Stimulated activated CD8-positive, alpha-beta memory T cell treated with anti-CD3 and anti-CD28 coated beads, Interleukin-4, amount 100 ng/mL, for 1 hour (primary cell): ENCODE measurements at places on chromosomes 7 and 10.

GRCh38 chr7:98322331-98323270 is 41.1 kb downstream of the BRI3 start:
- DNase-seq = no peak

GRCh38 chr10:124741922-124742412 is 2.2 kb downstream of the FAM53B start:
- no peak for DNase-seq

DNA sequence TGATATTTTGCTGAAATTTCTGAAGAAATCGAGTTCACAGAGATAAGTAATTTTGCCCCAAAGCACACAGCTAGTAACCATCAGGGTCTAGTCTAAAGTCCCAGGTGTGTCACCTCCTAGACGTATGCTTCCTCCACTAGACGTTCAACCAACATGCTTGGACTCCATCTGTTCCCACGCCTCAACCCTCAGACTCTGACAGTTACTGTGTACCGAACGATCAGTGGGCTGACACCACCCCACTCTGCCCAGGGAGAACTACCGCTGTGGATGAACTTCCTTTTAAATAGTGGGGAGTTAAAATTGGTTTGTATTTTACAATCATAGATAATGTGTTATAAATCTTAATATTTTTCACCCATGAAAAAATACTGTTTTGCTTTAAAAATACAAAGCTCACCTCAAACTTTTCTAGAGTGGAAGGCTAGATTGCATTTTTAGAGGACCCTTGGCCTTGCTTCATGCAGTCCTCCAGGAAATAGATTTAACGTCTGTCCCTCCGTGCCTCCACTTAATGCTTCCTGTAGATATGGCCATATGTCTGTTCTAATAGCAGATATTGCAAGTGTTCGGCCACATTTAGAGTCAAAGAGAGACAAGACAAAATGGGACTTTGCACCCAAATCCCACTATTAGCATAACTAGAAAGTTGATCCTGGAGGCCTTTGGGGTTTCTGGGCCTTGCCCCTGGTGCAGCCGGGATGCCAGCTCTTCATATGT is 91.4 kb upstream of the ZPBP start:
- no peak for DNase-seq

DNA sequence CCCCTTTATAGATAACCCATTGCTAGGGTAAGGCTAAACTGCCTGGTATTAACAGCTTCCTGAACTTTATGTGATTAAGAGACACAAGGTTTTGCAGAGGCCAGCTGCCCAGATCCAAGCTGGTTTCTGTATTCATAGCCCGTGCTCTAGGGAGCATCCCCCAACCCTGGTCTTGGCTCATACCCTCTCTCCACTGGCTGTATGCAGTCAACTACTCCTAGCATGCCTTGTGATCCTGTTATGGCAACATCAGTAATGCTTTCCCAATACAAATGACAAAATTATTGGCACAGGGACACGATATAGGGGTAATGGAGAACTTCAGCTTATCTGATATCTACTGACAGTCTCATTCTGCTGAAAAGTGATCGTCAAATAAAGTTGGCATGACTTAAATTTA is 202.8 kb upstream of the MKLN1 start:
- no peak for DNase-seq

DNA sequence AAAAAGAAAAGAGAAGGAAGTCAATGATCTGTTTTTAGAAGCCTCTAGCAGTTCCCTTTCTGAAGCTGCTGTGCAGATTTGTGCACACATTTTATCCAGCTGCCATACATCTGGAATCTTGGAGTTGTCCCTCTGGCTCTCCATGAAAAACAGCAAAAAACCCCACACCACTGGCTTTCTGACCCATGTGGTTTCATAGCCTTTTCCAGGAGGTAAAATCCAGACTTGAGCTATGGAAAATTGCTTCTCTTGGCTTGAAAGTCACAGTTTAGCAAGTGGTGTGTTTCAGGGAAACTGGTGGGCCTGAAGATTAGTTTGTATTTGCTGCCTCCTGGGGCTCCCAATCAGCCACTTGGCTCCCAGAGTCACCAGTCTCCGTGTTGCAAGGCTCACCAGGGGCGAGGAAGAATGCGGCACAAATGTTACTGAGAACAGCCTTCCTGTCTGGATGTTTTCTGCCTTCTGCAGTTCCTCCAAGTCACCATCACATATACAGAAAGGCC is 50.1 kb upstream of the ADRB1 start:
- DNase-seq = no peak

- no peak for DNase-seq
Observed at GRCh38 chr10:53534428-53534827, 761.8 kb upstream of the MBL2 start.

DNA sequence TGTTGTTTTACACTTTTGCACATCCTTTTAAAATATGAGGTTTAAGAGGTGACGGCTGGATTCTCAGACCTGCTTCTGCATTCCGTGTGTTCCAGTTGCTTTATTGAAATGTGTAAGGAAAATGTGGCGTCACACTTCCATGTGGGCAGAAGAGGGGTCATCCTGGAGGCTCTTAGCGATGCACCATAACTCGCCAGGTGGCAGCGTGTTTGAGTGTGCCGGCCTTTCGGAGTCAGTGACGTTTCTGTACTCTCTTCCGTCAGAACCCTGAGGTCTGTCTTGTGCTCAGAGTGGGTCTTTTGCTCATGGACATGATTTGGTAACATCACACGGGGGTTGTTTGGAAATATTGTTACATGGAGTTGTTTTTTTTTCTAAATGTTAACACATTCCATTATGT is 9.1 kb downstream of the PPP2R2D start:
- no peak for DNase-seq

GRCh38 chr7:138324941-138325340 is 135.1 kb upstream of the TRIM24 start:
- no peak for DNase-seq

DNA sequence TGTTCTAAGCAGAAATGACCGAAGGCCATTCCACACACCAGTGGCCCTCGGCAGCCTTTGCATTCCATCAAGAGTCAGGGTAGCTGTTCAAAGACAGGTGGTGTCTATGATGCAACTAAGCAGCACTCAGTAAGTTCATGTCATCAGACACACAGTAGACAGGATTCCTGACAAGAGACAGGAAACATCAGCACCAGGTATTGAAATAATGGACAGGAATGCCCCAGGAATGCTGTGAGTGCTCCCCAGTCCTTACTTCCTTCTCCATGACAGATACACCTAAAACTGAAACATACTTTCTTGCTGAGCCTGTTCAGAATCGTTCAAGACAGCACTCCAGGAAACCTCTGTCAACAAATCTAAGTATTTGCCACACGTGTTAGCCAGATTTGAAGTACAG is 204.4 kb downstream of the TPST1 start:
- DNase-seq = no peak

DNA sequence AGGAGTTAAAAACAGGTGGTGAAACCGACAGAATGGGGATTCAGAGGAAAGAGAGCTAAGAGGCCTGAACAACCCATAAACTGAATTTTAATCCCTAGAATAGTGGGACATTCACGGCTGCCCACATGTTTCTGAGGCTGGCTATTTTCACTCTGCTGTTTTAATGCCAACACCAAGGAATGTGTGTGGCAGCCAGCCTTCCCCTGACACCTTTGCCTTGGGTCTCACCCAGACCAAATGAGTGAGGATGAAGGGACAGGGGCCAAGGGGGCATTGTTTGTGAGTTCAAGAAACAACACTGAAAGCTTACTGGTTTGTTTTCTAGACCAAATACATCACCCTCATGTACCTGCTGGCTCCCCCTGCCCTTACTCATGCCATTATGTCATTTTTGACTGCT is 164.3 kb downstream of the JAZF1 start:
- no peak for DNase-seq

- DNase-seq = no peak
Observed at GRCh38 chr10:113712755-113713639, 33.3 kb downstream of the CASP7 start.
